ENCODE measurements at places on chromosomes 7 and 10.

GRCh38 chr10:14366760-14367159, 36.0 kb upstream of the FRMD4A start:
- DNase-seq = no peak

DNA sequence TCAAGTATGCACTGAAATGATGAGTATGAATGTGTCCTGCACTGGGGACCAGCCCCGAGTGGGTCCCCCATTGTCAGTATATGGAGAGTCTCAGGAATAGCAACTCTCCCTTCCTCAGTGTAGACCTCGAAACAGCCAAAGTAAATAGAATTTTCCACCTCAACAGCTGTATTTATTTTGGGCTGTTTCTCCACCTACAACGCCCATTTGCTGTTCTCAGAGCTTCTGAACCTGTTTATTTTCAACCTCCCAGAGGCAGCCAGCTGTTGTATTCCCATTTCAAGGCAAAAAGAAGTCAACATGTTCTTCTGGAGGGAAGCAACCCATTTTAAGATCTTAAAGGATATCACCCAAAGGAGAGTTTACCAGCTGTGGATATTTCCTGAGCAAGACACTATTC, 59.6 kb upstream of the BICC1 start:
- DNase-seq = no peak

DNA sequence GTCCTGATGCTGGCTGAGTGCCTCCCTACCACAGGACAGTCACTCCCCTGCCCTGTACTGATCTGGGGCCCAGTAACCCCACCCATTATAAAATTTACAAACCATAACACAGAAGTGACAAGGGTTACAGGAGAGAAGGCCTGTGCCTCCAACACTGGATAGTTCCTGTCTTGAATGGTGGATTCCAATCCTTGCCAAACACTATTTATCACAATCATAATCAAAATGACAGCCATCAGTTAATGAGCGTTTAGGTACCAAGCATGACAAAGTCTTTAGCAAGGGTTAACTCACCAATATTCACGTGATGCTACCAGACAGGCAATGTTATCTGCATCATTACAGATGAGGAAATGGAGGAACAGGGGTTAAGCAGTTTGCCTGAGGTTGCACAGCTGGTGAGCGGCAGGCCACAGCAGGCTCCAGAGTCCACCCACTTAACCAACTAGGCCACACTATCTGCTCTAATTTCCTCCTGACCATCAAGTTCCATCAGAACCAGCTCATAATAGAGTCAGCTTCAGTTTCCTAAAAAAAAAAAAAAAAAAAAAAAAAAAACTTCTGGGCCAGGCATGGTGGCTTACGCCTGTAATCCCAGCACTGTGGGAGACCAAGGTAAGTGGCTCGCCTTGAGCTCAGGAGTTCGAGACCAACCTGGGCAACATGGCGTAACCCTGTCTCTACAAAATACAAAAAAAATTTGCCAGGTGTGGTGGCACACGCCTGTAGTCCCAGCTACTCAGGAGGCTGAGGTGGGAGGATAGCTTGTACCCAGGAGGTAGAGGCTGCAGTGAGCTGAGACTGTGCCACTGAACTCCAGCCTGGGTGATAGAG, 14.2 kb downstream of the PDLIM1 start:
- no peak for DNase-seq

DNA sequence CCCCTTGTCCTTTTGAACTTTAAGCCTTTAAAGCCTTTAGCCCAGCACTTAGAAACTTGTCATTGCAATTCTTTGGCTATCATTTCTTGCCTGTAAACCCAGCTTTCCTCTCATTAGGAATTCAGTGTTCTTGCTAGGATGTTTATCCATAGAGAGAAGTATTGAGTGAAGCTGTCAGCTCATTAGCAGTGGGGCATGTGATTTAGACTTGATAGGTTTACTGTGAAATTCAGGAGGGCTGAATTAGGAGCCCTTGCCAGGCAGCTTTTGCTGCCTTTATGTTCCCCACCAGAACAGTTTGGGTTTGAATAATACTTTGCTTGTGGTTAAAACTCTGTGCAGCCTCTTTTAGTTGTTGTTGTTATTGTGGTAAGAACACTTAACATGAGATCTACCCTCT, 39.5 kb downstream of the LHFPL3 start:
- DNase-seq = no peak

DNA sequence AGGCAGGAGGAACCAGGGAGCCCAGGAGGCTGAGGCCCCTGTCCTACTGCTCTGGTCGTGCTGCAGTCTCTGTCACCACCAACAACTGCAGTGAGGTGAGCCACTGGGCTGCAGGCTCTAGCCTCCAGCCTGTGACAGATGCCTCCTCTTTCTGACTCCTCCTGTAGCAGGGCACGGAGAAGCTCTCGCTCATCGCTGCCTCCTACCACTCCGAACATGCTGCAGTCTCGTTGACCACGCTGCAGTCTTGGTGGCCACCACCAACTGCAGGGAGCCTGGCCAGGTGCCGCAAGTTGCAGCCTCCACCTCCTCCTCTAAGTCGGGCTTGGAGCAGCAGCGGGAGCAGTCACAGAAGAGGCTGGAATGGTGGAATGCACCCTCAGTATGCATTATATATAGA, 22.1 kb upstream of the VOPP1 start:
- DNase-seq = no peak

DNA sequence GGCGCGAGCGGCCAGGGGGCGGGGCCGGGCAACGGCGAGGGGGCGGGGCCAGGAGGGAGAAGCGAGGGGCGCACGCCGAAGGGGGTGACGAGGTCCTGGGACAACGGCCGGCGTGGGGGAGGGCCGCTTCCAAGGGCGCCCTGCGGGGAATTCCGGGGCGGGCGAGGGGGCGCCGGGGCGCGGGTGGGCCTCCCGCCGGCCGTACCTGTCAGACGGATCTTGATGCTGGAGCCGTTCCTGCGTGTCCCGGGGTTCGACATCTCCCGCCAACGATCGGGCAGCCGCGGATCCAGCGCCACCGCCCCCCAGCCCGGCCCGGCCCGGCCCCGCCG, 421 bp downstream of the SMURF1 start:
- no peak for DNase-seq

All from activated naive CD8-positive, alpha-beta T cell treated with anti-CD3 and anti-CD28 coated beads, Interleukin-2, amount 50 U/mL, for 24 hours (primary cell).